Ammon's horn (tissue), 1 donor: ENCODE measurements at places on chromosomes 7 and 10.

GRCh38 chr7:124022551-124022950 is 10.3 kb downstream of the TMEM229A start:
- no peak for DNase-seq

DNA sequence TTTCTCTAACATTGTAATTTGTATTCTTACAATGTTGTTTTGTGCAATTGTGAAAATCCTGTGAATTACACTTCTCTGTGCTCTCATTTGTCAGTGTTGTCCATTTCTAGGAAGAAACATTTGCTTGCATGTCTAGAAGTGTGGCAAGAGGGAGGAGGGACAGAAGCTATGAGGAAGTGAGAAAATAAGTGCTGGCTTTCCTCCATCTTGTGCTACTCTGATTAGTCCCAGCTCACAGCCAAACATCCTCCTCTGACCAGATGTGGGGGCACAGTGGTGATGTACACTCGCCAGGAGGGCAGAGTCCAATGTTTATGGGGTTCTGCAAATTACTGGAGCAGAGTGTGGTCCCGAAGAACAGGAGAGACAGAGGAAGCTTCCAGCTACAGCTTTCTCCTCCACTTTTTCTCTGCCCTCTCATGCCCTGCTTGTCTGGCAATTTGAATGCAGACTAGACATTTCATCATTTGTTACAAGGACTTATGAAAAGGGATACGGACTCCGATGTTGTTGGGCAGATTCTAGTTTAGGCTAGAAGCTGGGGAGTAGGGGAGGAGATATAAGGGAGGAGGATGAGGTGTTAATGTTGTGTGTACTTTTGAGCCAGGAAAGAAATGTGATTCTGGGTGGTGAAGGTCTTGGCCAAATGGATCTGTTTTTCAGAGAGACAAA is 131.0 kb upstream of the C1GALT1 start:
- DNase-seq = peak; percentile 61

GRCh38 chr10:36533316-36533715 is 592.1 kb upstream of the ANKRD30A start:
- DNase-seq = no peak

DNA sequence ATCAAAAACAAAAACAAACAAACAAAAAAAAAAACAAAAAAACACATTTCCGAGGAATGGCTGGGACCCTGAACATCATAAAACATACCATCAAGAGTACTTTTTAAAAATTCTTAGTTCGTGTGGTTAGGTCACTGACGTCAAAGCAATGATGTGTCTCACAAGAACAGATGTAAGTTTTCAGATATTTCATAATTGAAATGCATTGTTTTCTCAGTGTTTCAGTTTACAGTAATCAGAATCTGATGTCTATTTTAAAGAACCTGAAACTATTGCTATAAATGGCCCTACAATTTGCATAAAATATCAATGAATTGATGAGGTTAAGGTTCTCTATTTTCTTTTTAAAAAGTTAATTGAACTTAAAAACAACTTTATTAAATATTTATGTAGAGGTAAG is 103.7 kb upstream of the HGF start:
- DNase-seq = no peak

GRCh38 chr10:101273330-101273729 is 44.1 kb upstream of the LBX1 start:
- no peak for DNase-seq

DNA sequence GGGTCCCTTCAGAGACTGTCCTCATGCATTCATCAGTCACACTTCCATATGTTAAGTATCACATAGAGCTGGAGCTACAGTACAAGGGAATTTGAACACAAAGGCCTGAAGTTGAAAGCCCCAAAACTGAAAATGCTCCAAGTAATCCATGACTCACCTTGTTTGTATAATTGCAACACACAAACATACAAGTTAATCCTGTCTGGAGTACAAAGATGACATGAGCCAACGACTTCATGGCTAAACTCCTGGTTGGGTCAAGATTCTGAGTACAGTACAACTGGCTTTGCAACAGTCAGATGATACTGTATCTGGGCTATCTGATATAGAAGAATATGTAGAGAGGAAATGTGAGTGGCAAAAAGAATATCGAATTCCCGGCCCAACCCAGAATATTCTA is 73.1 kb upstream of the AASS start:
- DNase-seq = no peak

DNA sequence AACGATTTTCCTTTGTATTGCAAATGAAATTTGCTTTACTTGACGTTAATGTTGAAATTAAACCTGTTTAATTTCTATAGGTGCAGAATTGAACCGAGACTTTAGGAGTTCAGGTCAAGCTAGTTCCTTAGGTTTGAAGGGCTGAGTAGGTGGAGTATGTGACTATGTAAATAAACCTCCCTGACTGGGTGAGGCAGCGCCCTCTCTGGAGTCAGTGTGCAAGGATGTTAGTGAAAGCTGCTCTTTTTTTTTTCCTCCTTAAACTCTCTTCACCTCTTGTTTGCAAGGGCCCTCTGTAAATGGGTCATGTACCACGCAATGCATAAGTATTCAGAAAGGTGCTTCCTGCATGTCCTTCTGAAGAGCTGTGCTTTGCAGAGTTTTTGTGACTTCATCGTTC is 33.8 kb downstream of the GALNT17 start:
- DNase-seq = no peak

DNA sequence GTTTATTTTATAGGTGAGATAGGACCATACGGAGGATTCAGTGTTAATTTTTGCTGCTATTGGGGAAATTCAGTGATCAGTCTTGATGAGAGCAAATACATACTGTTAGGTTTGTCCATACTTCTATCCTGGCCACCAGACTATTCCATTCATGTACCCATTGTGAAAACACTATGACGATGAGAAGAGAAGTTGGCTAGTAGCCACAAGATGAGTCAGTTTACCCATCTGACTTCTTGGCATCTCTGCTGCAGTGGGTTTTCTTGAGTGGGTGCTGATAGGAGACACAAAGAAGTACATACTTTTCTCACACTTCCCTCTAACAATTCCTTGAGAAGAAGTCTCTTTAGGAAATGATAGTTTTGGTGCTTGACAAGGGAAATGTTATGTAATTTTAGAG is 133.1 kb downstream of the TFPI2 start:
- no peak for DNase-seq
